ENCODE measurements at places on chromosomes 7 and 10. TPM values are rescaled to one million over a fixed set of nuclear protein-coding genes. Genes with fewer than 3 reads are reported as not detected.

Gene C10orf67
- total RNA-seq = not detected

Gene BCAP29
- 47.8 TPM for total RNA-seq

Gene TAS2R4
- 2.1 TPM for total RNA-seq

Gene ZNF365
- 0.25 TPM for total RNA-seq

Gene PNLIP
- total RNA-seq = not detected

Gene NEUROD6
- total RNA-seq = not detected

Gene MACC1
- total RNA-seq = not detected

Measured in bladder microvascular endothelial cell (primary cell).